ENCODE measurements at places on chromosomes 5 and 9.

DNA sequence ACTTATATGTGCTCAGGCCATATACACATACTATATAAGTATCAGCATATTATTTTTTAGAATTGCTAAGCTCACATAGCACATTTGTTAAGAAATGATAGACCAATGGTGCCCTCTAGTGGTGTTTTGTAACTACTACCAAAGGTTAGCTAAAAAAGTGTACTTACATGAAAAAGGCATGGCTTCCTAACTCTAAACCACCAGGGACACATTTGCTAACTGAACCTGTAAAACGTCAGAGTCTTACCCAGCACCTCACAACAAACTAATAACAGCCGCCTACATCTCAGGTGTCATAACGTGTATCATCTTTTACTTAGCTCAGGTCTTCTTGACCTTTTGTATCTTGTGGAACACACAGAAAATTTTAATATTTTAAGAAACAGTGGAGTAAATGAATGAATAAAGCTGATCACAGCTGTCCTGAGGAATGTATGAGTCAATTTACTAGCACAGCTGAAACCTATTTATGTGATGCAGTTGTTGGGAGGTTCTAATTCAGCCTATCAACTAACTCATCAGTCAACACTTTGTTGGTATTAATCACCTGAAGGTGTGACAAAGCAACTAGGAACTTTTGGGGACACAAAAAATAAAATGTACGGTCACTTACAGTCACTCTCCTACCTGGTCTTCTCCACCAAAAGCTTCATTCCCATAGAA lies 72.9 kb downstream of the BAAT start:
- DNase-seq, result peak; percentile 45

DNA sequence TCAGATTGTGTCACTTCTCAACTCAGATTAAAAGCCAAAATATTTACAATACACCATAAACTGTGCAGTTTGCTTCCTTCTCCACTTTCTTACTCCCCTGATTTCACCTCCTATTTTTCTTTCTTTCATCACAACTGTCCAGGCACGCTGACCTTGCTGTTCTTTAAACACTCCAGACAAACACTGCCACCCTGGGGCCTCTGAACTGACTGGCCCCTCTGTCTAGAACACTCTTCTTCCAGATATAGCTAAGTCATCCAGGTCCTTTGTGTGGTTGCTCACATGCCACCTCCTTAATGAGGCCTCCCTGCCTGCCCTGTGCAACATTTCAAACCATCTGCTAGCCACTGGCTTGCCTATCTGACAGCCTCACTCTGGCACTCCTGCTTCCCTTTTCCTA lies 46.6 kb downstream of the ATG10 start:
- DNase-seq, result no peak

GRCh38 chr9:107749787-107750444 lies 260.3 kb upstream of the KLF4 start:
- DNase-seq, result peak; percentile 34

- DNase-seq, result no peak
Observed at GRCh38 chr5:67222243-67223025, 25.8 kb upstream of the CD180 start.

GRCh38 chr5:68652534-68652965 lies 437.0 kb downstream of the PIK3R1 start:
- no peak for DNase-seq

GRCh38 chr5:168171901-168172759 lies 119.3 kb upstream of the WWC1 start:
- DNase-seq, result no peak

DNA sequence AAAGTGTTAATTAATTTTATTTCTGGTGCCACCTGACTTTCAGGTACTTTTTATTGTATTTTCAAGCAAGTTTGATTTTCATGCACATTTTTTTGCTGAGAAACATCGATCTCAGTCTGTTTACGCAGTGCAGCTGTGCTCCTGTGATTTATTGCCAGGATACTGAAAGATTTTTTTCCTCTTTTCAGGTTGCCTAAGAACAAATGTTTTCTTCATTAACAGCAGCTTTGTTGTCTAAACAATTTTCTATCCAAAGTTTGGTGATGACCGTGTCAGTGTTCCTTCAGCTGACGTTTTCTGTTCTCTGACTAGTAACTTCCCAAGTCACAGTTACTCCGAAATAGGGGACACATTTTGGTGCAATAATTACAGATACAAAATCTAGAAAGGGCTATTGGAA lies 78.1 kb downstream of the VCAN start:
- no peak for DNase-seq

DNA sequence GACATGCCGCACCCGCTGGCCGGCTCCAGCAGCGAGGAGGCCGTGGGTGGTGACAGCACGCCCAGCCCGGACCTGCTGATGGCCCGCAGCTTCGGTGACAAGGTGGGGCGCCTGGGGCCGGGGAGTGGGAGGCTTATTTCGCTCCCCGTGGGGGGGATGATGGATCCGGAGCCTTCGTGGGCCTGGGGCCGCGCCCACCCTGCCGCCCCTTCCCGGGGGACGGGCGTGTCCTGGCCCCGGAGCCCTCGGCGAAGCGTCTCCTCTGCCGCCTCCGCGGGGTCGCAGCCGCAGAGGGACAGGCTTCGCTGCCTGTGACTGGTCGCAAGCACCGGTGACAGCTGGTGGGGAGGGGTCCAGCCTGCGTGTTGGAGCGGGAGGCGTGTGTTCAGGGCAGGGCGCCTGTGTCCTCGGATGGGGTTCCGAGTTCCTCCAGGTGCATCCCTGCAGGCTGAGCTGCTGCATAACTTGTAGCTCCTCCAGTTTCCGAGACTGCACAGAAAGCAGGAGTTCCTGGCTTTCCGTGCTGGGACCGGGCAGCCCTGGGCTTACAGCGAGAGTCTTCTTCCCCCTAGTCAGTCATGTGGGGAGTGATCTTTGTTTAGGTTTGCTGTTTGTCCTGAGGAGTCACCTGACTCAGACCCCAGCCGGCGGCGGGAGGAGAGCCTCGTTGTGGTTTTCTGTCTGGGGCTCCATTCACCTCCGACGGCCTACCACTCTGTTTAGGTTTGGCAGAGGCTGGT lies 666 bp downstream of the SNX30 start:
- DNase-seq, result peak; percentile 87

DNA sequence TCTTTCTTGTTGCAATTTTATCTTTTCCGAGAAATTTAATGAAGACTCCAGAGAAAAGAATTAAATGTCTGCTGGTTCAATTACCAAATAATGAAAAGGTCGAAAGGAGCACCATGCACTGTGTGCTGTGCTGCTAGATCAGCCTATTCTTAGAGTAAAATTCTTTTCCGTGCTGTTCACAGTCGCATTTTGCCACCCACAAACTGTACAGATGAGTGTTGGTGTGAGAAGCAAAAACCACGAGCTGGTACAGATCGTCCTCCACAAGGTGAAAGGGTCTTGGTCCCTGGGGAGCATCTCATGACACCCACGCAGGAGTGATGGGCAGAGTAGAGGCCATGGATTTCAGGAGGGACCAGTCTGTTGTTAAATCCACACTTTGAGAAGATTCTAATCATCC lies 143.8 kb upstream of the PUM3 start:
- no peak for DNase-seq

DNA sequence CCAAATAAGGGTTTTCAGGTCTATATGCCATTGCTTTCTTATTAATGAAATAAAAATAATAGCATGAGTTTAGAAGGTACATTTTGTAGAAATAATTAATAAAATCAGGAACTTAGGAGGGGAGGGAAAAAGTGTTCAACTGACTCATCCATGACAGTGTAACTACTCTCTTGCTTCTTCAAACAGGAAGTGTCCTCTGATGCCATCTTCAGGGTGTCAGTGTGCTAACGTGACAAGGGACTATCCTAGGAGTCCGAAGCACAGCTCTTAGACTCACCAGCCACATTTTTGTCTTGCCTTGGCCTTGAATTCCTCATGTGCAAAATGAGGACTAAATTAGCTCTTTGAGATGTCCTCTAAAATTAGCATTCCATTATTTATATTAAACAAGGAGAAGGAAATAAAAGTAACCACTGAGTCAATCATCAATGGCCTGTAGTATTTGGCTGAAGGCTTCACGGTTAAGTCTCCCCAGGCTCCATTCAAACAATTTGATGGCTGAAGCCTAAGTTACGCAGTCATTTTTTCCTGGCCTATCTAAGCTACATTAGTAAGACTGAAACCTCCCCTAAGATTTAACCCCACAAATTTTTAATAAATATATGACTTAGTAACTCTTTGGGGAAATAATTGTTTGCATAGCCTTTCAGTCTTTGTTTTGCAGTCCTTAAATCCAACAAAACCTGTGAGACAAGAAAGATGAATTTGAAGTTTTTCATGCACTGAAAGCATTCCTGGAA lies 151.1 kb downstream of the ARL15 start:
- DNase-seq, result peak; percentile 3

DNA sequence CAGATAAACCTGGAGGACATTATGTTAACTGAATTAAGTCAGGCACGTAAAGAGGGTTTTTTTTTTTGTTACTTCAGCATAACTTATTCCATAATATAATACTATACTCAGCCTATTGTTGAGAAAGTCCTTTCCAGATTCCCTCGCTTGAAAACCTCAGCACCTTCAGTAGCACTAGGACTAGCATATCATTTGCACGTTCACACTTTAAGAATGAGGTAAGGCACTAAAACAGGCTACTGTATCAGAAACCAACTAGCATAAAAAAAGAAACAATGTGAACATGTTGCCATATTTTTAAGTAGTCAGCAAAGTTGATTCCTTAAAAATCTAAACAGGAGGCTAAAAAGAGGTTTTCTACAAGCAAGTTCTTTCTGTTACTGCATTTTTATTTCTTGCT lies 504.0 kb downstream of the PTPRD start:
- no peak for DNase-seq

Data from H7 (cell line).